ENCODE measurements at places on chromosomes 13 and 19.

- DNase-seq, result no peak
Observed at GRCh38 chr13:58207501-58207900, 576.0 kb downstream of the PCDH17 start.

GRCh38 chr13:111011899-111012298 lies 97.0 kb upstream of the ANKRD10 start:
- DNase-seq, result no peak

GRCh38 chr19:29639086-29639485 lies 26.2 kb upstream of the PLEKHF1 start:
- no peak for DNase-seq

DNA sequence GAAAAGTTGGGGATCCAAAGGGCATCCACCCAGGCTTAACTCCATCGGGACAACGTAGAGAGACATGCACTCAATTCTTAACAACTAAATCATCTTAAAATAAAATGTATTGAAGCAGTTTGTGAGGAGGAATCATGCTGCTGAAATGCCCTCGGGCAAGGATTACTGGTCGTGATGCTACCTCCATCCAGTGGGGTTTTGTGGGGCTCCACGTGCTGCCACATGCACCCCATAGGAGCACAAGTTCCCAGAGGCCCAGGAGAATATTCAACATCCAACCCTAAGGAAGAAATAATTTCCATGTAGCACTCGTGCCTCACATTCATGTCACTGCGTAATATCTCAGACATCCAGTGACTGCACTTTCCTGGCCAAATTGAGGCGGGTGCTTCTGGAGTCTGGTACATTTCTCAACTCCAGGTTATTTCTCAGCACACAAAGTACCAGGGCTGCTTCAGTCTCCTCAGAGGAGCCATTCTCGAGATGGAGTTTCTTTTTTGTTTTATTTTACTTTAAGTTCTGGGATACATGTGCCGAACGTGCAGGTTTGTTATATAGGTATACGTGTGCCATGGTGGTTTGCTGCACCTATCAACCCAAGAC lies 429.8 kb downstream of the FOXO1 start:
- DNase-seq, result no peak

DNA sequence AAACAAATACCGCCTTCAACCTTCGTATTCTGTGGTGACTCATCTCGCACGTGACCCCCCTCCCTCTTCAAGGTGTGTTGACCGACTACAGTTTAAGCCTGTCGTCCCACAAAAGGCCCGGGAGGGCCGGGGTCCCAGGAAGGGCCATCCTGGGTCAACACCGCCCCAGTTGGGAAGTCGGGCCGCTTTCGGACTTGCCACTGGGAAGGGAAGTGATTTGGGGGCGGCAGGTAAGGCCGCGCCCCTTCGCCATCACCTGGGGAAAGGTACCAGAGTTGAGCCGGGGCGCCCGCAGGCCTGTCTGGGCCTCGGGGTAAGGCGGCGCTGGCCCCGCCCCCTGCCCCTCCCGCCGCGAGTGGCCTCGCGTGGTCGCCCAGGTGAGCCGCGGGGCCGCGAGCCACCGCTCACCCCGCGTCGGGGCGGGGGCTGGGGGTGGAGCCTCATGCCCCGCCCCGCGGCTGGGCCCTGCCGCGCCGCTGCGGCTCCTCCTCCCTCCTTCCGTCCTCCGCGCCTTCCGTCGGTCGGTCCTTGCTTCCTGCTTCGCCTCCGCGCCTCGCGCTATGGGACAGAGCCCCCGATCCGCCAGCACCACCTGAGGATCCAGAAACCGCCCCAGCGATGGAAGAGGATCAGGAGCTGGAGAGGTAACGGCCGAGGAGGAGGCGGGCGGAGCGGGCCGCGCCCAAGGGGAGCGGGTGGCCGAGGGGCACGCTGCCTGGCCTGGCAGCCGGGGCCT lies at the start of gene POLR1D:
TSS of gene POLR1D (plus strand) at position 527 of the 736 bp plus-strand sequence. CDS start at position 619, 92 bp downstream.
- DNase-seq, result peak; percentile 55

GRCh38 chr13:35881360-35881759 lies 249.8 kb downstream of the DCLK1 start:
- no peak for DNase-seq

DNA sequence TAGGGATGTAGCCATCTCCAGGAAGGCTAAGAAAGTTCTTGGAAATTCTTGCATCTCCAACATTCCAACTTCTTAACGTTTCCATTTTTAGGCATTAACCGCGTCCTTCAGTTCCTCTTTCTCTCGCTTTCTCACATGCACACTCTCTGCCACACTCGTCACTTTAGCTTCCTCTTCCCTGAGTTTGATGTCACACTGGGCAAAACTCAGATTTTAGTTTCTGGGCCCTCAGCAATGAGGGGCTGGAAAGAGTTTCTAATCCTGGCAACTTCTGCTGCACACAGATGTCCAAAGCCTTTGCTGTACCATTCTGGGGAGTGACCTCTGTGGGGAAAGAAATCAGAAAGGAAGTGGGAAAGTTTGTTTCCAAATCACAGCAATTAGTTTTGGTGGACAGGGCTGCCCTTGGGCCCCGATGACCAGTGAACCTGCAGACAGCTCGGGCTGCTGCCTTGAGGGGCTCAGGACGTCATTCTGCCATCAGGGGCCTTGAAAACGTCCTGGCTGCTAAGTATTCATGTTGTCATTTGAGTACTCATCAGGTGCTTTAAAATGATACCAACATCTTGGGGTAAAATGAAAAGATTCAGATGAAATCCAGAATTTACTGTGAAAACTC lies 89.3 kb downstream of the KL start:
- no peak for DNase-seq

DNA sequence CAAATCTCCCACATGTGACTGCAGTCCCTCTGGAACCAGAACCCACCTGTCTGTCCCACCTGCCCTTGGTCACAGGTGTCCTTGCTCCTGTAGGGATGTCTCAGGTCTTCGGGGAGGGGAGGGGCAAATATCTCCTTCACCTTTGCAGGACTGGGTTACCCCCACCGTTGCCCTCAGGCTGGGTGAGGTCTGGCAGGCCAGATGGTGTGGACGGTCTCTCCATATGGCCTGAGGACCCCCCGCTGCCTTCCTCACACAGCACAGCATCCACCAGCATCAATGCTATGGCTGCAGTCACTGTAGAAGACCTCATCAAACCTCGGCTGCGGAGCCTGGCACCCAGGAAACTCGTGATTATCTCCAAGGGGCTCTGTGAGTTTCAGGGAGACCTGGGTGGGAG lies 10.0 kb downstream of the SLC5A5 start:
- DNase-seq, result no peak

GRCh38 chr13:92734545-92734944 lies 492.1 kb upstream of the GPC6 start:
- no peak for DNase-seq

GRCh38 chr19:11495481-11495880 lies 10.2 kb downstream of the ZNF653 start:
- no peak for DNase-seq

DNA sequence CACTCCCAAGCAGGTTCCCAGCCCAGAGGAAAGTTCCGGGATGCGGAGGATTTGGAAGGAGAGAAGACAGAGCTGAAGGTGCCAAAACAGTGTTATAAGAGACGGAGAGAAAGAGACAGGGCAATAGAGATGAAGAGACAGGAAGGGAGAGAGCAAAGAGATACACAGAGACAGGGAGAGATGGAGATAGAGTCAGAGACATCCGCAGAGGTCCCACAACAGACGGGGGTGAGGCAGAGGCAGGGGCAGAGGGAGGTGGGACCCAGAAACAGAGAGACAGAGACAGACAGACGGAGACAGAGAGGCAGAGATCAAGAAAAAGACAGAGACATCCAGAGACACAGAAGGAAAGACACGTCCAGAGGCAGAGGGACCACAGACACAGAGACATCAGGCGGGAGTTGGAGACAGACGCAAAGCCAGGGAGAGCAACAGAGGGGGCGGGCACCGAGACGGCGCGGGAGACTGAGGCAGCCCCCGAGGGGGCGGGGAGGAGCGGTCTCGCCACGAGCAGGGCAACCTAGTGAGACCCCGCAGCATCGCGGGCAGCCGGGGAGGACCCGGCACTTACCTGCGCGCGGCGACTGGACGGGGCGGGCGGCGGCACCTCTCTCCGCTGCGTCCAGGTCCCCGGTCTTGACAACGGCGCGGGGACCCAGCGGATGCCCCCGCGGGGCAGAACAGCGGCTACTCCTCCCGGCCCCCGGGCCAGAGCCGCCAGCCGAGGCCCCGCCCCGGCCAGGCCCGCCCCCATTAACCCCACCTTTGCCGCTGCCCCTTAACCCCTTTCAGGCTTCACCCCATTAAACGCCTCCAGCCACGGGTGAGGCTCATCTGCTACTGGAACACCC lies at the start of gene GPR4:
TSS of gene GPR4 (minus strand) at position 689 of the 851 bp plus-strand sequence. CDS start 10,346 bp downstream, outside the sequence.
- no peak for DNase-seq

DNA sequence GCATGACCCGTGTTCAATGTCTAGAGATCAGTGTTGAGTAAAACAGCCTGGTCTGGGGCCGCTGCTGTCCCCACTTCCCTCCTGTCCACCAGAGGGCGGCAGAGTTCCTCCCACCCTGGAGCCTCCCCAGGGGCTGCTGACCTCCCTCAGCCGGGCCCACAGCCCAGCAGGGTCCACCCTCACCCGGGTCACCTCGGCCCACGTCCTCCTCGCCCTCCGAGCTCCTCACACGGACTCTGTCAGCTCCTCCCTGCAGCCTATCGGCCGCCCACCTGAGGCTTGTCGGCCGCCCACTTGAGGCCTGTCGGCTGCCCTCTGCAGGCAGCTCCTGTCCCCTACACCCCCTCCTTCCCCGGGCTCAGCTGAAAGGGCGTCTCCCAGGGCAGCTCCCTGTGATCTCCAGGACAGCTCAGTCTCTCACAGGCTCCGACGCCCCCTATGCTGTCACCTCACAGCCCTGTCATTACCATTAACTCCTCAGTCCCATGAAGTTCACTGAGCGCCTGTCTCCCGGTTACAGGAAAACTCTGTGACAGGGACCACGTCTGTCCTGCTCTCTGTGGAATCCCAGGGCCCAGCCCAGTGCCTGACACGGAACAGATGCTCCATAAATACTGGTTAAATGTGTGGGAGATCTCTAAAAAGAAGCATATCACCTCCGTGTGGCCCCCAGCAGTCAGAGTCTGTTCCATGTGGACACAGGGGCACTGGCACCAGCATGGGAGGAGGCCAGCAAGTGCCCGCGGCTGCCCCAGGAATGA lies 1.5 kb upstream of the CEACAM5 start:
- peak; percentile 10 for DNase-seq

- no peak for DNase-seq
Observed at GRCh38 chr19:39768786-39769185, 9.9 kb upstream of the LEUTX start.

GRCh38 chr19:40754611-40755247 lies 3.7 kb downstream of the SNRPA start:
- no peak for DNase-seq

- no peak for DNase-seq
Observed at GRCh38 chr19:19742773-19743172, 9.9 kb upstream of the ZNF14 start.

DNA sequence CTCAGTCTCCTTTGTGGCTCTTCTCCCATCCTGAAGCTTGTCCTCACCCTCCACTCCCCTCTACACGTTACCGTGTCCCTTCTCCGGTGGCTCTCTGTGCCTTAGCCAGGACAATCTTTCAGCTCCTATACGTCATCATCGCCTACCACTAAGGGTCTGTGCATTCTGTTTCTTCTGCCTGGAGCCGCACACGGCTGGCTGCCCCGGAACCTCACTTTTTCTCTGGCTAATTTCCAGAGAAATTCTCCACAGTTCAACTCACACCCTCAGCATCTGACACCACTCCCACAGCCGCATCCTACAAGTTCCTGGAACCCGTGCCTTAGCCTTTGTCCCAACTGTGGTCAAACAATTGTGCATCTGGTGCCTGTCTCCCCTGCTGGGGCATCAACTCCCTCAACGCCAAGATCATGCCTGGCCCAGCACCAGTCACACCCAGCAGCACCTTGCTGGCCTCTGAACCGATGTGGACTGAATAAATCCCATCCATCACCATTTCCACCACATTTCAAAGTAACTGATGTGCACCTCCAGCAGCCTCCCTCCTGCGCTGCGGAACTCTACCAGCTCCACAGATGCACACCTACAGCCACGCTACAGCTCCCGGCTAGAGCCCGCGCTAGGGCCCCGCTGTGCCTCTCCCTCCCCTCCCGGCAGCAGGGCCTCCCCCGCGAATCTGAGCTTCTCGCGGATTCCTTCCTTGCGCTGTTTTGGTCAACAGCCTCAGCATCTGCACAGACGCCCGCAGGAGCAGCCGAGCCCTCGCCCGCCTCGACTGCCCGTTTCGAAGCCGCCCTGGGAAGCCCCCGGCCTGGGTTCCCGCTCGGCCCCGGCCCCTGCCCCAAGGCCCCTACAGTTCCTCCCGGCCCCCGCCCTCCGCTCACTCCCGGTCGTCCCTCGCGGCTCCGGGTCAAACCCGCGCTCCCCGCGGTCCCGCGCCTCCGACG lies 689 bp downstream of the DCUN1D2 start:
- peak; percentile 86 for DNase-seq

- no peak for DNase-seq
Observed at GRCh38 chr19:6062274-6062673, 48.0 kb downstream of the RFX2 start.

- no peak for DNase-seq
Observed at GRCh38 chr19:31109636-31110035, 239.6 kb downstream of the TSHZ3 start.

- no peak for DNase-seq
Observed at GRCh38 chr19:6599866-6600454, 9.0 kb upstream of the CD70 start.

DNA sequence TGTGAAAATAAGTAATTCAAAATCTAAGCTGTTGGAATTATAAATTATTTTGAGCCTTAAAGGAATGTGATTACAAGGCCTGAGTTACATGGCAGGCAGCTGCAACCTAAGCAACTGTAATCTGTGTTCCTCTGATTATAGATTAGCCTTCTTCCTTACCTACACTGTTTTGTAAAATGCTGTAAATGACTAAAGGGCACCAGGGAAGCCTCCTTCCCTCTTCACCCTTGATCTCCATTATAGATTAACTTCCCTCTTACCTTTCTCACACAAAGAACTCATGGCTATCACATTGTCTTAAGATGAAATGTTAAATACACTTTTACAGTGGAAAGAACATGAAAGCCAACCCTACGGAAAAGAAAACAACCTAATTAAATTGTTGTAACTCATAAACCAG lies 423.7 kb upstream of the KLF12 start:
- no peak for DNase-seq

DNA sequence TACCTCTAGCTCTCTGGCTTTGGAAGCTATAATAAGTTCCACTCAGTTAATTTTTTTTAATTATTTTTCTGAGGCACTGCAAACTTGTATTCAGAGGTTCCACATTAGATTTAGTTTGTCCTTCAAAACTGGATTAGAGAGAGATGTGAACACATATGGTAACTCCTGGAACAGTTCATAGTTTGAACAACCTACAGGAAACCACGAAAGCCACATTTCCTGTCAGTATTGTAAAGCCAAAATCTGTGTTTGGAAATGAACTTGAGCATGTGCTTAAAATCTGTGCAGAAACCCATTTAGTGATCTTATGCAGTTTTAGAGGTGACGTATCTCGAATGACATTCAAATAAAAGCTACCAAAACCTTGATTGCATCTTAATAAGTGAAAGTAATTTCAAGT lies 1952.0 kb downstream of the OLFM4 start:
- DNase-seq, result no peak

DNA sequence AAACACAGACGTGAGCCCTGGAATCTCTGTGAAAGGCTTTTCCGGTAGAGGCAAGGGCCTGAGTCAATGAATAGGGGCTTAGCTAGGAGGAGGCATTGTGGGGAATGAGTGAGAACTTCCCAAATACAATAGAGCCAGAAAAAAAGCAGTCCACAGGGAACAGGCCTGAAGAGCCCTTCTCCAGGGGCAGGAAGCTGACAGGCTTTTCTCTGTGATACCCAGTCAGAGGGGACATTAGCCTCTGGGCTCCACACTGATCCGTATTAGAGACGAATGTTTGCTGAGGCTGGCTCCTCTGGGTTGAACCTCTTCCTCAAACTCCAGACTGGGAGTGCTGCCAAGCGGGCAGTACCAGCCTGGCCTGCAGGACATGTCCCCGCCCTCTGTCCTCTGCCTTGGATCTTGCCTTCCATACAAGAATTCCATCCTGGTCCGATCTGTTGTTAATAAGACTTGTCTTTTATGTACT lies 2.3 kb downstream of the DHRS12 start:
- no peak for DNase-seq
